ENCODE measurements at places on chromosomes 5 and 9. TPM values are rescaled to one million over a fixed set of nuclear protein-coding genes. Genes with fewer than 3 reads are reported as not detected.

The IL9 gene
- not detected for total RNA-seq

The STKLD1 gene
- 1.6 TPM for total RNA-seq

- no peaks in the 10 kb centered on the region for H3K36me3 ChIP-seq
- no peaks in the 10 kb centered on the region for H3K27me3 ChIP-seq
- DNase-seq, result no peak
Observed at GRCh38 chr5:155127552-155127951, 114.0 kb downstream of the KIF4B start.

GRCh38 chr9:21121595-21122251 lies 19.9 kb downstream of the IFNW1 start:
- H3K4me1 ChIP-seq, result no peaks in the 10 kb centered on the region
- no peak overlapping the region for H3K27ac ChIP-seq
- H3K27me3 ChIP-seq, result no peaks in the 10 kb centered on the region
- no peak for DNase-seq

GRCh38 chr9:89655056-89655989 lies 50.5 kb downstream of the GADD45G start:
- peaks cover 53% of the 10 kb centered on the region for H3K4me1 ChIP-seq
- H3K4me3 ChIP-seq, result no peak overlapping the region
- DNase-seq, result no peak
- H3K27ac ChIP-seq, result no peak overlapping the region
- peaks cover 12% of the 10 kb centered on the region for H3K27me3 ChIP-seq

GRCh38 chr5:32955814-32956213 lies 244.7 kb downstream of the NPR3 start:
- H3K36me3 ChIP-seq, result peaks cover 5% of the 10 kb centered on the region
- DNase-seq, result no peak
- no peak overlapping the region for H3K27ac ChIP-seq
- no peak overlapping the region for H3K4me3 ChIP-seq

The TAF11L5 gene
- total RNA-seq, result not detected

The PCDHA6 gene
- 2.4 TPM for total RNA-seq

DNA sequence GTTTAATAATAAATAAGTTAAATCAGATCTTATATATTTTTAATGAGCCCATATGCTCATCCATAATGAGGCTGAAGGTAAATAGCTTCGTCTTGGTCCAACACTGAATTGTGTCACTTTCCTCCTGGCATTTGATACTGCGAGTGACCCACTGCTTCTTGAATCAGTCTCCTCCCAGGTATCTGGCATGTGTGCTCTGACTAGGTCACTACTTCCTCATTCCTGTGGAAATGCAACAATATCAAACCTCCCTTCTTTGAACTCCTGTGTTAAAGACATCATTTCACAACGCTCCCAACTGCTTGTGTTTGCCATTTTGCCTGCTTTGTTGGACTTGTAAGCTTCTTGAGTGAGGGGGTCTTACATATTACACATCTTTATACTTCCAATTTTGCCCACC lies 157.7 kb downstream of the SLC24A2 start:
- no peak for DNase-seq
- H3K36me3 ChIP-seq, result no peaks in the 10 kb centered on the region
- peaks cover 9% of the 10 kb centered on the region for H3K4me1 ChIP-seq

DNA sequence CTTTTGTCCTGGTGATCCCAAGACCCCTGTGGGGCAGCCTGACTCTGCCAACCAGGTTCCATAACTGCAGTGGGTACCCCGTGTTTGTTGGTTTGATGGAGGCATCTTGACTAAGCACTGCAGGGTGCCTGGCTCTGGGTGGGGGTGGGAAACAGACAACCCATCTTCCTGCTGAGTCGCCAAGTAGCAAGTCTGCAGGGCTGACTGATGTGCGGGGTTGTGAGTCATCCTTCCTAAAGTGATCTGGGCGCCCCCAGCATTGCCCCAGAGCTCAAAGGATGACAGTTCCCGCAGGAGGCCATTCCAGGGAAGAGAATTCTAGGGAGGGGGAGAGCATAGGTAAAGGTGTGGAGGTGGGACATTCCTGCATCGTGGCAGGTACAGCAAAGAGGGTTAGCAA lies 23.5 kb downstream of the DAB2IP start:
- peaks cover 4% of the 10 kb centered on the region for H3K36me3 ChIP-seq
- no peak overlapping the region for H3K4me3 ChIP-seq
- no peak for DNase-seq
- peaks cover 14% of the 10 kb centered on the region for H3K4me1 ChIP-seq

The SOHLH1 gene
- total RNA-seq, result not detected

The KIF12 gene
- total RNA-seq, result 3.0 TPM

The PPP2R2B gene
- total RNA-seq, result 13.2 TPM

DNA sequence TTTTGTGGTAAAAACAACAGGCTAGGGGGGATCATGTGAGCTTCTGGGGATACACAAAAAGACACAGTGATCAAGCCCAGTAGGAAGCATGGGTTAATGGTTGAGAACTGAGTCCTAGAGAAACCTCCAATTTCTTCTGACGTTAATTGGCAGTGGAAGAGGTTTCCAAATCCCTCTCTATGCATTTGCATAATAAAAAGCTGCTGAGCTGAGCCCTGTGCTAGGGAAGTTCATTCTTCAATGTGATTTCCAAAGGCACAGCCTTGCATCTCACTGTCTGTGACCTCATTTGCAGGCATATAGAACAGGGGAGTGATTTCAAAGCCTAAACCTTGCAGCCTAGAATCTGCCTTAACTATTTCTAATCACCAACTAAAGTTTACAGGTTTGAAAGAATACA lies 812 bp downstream of the DNAH5 start:
- H3K27ac ChIP-seq, result no peak overlapping the region
- H3K4me1 ChIP-seq, result peaks cover 29% of the 10 kb centered on the region
- no peak overlapping the region for H3K4me3 ChIP-seq
- no peaks in the 10 kb centered on the region for H3K36me3 ChIP-seq
- no peaks in the 10 kb centered on the region for H3K27me3 ChIP-seq

The AUH gene
- 32.0 TPM for total RNA-seq

GRCh38 chr9:128419061-128419925 lies 1.4 kb upstream of the CERCAM start:
- peaks cover 32% of the 10 kb centered on the region for H3K4me1 ChIP-seq
- H3K27ac ChIP-seq, result no peak overlapping the region
- H3K4me3 ChIP-seq, result peak overlapping the region; percentile 67
- peaks cover 59% of the 10 kb centered on the region for H3K27me3 ChIP-seq

The PTPA gene
- total RNA-seq, result 186 TPM

The IL4 gene
- total RNA-seq, result not detected
